ENCODE measurements at places on chromosomes 2 and 18.

GRCh38 chr2:231364961-231365810, 30.3 kb upstream of the B3GNT7 start:
- no peak overlapping the region for H3K4me3 ChIP-seq
- no peaks in the 10 kb centered on the region for H3K27me3 ChIP-seq
- no peaks in the 10 kb centered on the region for H3K36me3 ChIP-seq
- DNase-seq: no peak
- no peaks in the 10 kb centered on the region for H3K4me1 ChIP-seq

DNA sequence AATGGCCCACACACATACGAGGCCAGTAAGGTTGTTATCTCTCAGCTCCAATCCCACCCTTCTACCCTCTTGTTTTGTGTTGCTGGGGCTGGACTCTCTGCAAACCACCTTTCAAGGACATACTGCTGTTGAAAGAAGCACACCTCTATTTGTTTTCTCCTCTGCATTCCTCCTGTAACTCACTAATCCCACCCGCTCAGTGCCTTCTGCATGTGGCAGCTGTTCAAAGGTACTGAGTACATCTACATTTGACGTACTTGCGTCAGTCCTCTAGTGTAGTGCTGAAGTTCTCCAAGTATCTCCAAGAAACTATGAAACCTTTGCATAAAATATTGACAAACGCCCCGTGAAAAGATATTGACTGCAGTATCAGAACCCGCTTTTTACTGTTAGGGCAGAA, 310.6 kb downstream of the AFF3 start:
- H3K4me3 ChIP-seq: no peak overlapping the region
- no peaks in the 10 kb centered on the region for H3K36me3 ChIP-seq
- H3K4me1 ChIP-seq: peaks cover 3% of the 10 kb centered on the region
- H3K27ac ChIP-seq: no peak overlapping the region

DNA sequence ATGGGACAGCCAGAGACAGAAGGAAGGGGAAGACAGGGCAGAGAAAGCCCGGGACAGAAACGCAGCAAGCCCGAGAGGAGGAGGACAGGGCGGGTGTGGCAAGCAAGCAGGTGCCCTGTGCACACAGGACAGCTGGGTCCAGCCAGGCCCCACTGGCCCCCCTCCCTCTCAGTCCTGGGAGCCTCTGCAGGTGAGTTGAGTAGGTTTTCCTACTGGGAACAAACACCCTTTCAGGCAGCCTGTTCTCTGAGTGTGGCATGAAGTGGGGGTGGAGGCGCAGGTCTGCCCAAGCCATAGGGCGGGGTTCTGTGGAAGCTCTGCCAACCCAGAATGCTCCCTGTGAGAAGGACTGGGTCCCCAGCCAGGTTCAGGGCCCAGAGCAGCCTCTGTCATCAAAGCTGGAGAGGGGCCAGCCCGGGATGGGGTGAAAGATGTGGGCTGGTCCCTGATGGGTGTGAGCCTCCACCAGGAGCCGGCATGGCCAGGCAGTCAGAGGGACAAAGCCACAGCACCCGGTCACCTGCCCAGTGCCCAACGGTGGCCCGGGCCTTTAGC, 129.4 kb downstream of the TFCP2L1 start:
- H3K4me3 ChIP-seq: no peak overlapping the region
- no peaks in the 10 kb centered on the region for H3K4me1 ChIP-seq
- H3K27ac ChIP-seq: no peak overlapping the region
- H3K36me3 ChIP-seq: no peaks in the 10 kb centered on the region
- no peak for DNase-seq

DNA sequence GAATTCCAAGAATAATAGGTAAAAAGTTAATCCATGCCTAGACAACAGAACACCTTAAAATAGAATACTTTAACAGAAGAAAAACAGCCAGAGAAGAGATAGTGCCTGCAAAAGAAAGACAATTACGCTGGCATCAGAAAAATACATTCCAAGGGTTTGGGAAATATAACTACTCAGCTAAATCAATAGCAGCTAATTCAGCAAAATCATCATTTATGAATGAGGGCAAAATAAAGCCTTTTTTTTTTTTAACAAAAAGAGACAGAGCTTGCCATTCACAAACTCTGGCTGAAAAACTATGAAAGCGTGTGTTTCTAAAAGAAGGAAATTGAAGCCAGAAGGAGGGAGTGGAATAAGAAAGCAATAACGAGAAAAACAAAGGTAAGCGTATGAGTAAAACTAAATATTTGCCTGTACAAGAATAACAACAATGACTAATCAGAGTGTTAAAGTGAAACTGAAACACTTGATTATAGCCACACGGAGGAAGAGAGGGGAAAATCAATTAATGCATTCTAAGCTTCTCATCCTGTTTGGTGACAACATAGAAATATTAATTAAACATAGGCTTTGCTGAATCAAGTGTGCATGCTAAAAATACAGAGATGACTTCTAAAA, 90.2 kb downstream of the EHD3 start:
- H3K27ac ChIP-seq: no peak overlapping the region
- no peaks in the 10 kb centered on the region for H3K36me3 ChIP-seq
- H3K27me3 ChIP-seq: no peaks in the 10 kb centered on the region
- H3K4me3 ChIP-seq: no peak overlapping the region

GRCh38 chr18:39365836-39366485, 1800.4 kb upstream of the CELF4 start:
- no peak overlapping the region for H3K4me3 ChIP-seq
- no peak for DNase-seq
- H3K36me3 ChIP-seq: no peaks in the 10 kb centered on the region
- no peaks in the 10 kb centered on the region for H3K4me1 ChIP-seq
- no peaks in the 10 kb centered on the region for H3K27me3 ChIP-seq
- H3K27ac ChIP-seq: no peak overlapping the region

GRCh38 chr2:219689676-219690628, 62.5 kb downstream of the SLC4A3 start:
- no peaks in the 10 kb centered on the region for H3K36me3 ChIP-seq
- DNase-seq: peak; percentile 74
- peaks cover 5% of the 10 kb centered on the region for H3K4me1 ChIP-seq

- H3K36me3 ChIP-seq: no peaks in the 10 kb centered on the region
- DNase-seq: no peak
- H3K4me3 ChIP-seq: no peak overlapping the region
- no peaks in the 10 kb centered on the region for H3K27me3 ChIP-seq
Observed at GRCh38 chr2:195318440-195319111, 338.4 kb upstream of the SLC39A10 start.

- no peaks in the 10 kb centered on the region for H3K4me1 ChIP-seq
- H3K27me3 ChIP-seq: no peaks in the 10 kb centered on the region
- DNase-seq: no peak
- H3K36me3 ChIP-seq: no peaks in the 10 kb centered on the region
- no peak overlapping the region for H3K27ac ChIP-seq
Observed at GRCh38 chr2:75680402-75680801, 30.3 kb downstream of the GCFC2 start.

DNA sequence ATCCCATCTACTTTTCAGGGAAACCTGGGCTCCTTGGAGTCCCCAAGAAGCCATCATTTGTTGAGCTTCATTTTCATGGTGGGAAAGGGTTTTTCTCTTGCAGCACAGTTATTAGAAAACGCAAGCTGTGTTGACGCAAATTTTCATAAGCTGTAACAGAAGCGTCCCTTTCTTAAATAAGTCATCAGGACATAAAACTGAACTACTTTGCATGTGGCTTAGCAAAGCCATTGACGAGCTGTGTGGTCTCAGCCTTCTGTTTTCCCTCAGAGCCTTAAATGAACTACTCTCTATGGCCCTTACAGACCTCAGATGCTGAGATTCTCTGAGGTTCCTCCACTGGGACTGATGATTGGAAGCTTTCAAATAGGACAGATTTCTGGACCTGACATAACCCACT, 85.1 kb downstream of the ARL4C start:
- no peaks in the 10 kb centered on the region for H3K27me3 ChIP-seq
- H3K4me3 ChIP-seq: no peak overlapping the region
- DNase-seq: no peak
- no peak overlapping the region for H3K27ac ChIP-seq

- H3K27me3 ChIP-seq: no peaks in the 10 kb centered on the region
- DNase-seq: no peak
- H3K4me1 ChIP-seq: no peaks in the 10 kb centered on the region
- H3K27ac ChIP-seq: no peak overlapping the region
- H3K4me3 ChIP-seq: no peak overlapping the region
Observed at GRCh38 chr2:64784168-64785061, 130.7 kb upstream of the SERTAD2 start.

DNA sequence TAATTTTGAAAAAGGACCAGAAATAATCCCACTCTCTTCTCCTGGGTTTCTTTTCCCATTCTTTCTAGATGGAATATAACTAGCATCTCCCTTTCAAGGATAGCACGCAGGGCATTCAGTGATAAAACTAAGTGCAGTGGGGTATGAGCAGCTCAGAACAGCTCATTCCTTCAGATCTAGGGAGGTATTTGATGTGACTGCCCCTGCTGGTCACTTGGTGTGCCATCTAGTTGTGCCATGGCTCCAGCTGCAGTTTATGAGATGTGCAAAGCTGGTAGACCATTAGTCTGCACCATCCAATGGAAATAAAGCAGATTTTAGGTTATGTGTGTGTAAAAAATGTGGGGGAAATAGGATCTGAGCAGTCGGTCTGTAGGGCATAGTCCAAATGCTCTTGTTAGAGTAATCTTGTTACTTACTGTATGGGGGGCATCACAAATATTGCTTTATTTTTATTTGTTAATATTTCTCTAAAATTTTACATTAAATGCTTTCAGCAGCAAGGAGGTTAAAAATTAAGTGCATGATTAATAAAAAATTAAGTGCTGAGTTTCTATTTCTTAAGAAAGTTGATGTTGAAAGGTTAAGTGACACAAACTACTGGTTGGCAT, 38.9 kb downstream of the CTAGE1 start:
- no peaks in the 10 kb centered on the region for H3K27me3 ChIP-seq
- no peak for DNase-seq
- H3K27ac ChIP-seq: no peak overlapping the region
- no peaks in the 10 kb centered on the region for H3K36me3 ChIP-seq
- H3K4me3 ChIP-seq: no peak overlapping the region

GRCh38 chr2:181753686-181754085, 73.4 kb upstream of the NEUROD1 start:
- no peaks in the 10 kb centered on the region for H3K27me3 ChIP-seq
- no peak overlapping the region for H3K4me3 ChIP-seq
- H3K27ac ChIP-seq: no peak overlapping the region

DNA sequence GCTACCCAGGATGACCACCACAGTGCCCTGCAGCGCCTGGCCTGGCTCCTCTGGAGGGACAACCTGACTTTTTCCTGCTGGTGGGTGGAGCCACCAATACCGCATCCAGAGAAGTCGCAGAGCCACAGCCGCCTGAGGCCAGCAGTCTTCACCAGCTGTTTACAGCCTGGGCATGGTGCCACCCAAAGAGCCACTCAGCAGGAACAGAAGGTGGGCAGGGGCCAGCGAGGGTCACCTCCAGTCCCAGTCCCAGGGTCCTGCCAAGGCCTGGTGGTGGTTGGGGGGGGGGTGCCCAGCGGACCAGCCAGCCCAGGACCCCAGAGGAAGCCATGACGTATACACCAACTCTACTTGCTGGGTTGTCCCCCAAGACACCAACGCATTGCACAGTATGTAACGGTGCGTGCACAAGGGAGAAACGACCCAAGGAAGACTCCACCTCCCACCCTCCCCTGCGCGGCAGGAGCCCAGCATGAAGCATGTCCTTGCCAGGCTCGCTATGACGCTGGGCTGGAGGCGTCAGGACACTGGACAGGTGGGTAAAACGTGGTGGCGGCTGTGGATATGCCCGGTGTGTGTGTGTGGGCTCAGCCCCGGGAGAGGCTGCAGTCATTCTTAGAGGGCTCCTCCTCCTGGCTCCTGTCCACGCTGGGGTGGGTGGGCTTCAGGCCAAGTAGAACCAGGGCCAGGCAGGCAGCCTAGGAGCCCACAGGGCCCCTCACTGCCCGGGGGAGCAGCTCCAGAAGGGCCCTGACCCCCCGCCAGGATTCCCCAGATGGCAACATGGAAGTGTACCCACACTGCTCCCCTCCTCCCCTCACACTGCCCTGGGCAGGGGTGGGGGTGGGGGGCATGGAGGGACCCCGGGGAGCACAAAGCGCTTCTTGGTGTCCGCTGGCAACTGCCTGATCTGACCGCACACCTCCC, 49.3 kb downstream of the HS6ST1 start:
- H3K27me3 ChIP-seq: no peaks in the 10 kb centered on the region
- H3K27ac ChIP-seq: no peak overlapping the region
- no peak overlapping the region for H3K4me3 ChIP-seq

- no peak for DNase-seq
- no peaks in the 10 kb centered on the region for H3K36me3 ChIP-seq
- no peaks in the 10 kb centered on the region for H3K4me1 ChIP-seq
- H3K27ac ChIP-seq: no peak overlapping the region
Observed at GRCh38 chr18:408367-408766, 92.1 kb downstream of the COLEC12 start.

- H3K36me3 ChIP-seq: no peaks in the 10 kb centered on the region
- H3K27me3 ChIP-seq: no peaks in the 10 kb centered on the region
- no peak overlapping the region for H3K27ac ChIP-seq
- H3K4me3 ChIP-seq: no peak overlapping the region
Observed at GRCh38 chr2:177178797-177179196, 33.8 kb upstream of the HNRNPA3 start.

DNA sequence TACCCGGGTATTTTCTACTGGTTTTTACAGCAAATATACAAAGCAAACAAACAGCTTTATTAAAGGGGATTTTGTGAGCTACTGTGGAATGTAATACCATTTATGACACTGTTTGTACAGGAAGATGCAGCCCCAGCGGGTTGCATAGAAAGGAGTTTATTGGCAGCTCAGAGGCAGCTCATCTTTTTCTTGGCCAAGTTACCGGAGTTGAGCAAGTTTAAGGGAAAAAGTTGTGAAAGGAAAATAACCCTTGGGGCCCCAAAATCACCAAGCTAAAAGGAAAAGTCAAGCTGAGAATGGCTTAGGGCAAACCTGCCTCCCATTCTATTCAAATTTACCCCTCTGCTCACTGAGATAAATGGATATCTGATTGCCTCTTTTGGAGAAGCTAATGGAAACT, 60.8 kb downstream of the MOB4 start:
- H3K4me3 ChIP-seq: no peak overlapping the region
- no peaks in the 10 kb centered on the region for H3K27me3 ChIP-seq
- peaks cover 2% of the 10 kb centered on the region for H3K4me1 ChIP-seq
- no peak for DNase-seq
- no peaks in the 10 kb centered on the region for H3K36me3 ChIP-seq

DNA sequence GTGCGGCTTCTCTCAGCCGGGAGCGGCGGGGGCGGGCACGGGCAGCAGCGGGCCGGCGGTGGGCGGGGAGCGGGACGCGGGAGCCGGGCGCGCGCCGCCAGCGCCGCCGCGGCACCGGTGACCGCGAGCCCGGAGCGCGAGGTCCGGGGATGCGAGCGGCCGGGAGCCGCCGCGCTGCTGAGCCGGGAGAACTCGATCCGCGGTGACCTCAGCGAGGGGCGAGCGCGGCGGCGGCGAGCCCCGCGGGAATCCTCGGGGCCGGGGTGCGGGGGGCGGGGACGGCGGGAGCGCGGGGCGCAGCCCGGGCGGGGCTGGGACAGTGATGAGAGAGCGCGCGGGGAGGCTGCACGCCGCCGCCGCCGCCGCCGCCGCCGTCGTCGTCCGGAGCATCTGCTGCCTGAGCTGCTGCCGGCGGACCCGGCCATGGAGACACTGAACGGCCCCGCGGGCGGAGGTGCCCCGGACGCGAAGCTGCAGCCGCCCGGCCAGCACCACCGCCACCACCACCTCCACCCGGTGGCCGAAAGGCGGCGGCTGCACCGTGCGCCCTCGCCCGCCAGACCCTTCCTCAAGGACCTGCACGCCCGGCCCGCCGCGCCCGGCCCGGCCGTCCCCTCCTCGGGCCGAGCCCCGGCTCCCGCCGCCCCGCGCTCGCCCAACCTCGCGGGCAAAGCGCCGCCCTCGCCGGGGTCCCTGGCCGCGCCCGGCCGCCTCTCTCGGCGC, at the start of gene MTCL1:
MTCL1 (plus strand) TSS at position 319 of the 723 bp plus-strand sequence; CDS start at position 424, 105 bp downstream.
- peak within 1 kb of the TSS; percentile 85 for H3K27ac ChIP-seq
- H3K4me1 ChIP-seq: peaks cover 4% of the 10 kb centered on the region
- peak within 1 kb of the TSS; percentile 55 for H3K4me3 ChIP-seq
- H3K36me3 ChIP-seq: no peaks in the 10 kb centered on the region

Measured in ovary (tissue), 10 donors.